ENCODE measurements at places on chromosomes 11 and 22.

DNA sequence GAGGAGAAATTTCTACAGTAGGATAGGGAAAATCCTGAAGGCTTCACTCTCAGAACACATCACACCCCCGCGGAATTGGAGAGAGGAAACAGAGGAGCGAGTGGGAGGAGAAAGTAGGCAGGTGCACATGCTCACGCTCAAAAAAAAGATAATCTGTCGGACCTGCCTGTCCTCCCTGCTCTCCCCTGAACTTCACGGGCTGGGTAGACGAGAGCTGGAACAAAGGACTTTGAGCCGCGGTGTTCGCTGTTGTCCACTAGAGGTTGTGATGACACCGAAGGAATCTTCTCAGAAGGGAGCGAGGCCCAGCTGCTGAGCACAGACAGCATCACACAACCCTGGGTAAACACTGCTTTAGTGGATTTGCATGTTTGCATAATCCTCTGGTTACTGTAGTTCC, 5.0 kb downstream of the SEZ6L start:
- peak; percentile 79 for DNase-seq

DNA sequence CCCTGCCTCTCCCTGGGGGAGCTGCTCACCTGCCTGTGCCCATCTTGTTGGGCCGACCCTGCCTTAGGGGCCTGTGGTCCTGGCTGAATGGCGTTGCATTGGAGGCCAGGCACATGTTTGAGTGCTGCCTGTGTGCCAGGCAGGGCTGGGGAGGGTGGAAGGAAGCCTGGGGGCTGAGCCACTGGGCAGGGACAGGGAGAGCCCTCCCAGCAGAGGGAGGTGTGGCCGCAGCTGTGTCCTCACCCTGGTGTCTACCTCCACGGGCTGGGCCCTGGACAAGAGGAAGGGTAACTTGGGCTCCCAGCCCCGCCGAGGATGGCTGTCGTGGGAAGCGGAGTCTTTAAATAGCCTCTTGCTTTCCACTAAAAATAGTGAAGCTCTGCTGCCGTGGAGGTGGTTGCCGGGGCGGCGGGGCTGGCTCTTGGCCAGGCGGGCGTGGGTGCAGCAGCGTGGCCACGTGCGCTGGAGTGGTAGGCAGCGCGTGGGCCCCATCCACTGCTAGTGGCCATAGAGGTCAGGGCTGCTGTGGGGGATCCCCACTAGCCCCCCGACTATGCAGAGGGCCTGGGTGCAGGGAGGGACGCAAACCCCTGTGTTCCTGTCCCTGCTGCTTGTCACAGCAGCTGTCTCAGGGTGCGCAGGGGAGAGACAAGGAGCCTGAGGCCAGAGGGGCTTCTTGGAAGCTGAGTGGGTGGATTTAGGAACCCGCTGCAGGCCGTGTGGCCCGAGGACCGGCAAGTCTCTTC, 6.2 kb downstream of the ZDHHC8 start:
- no peak for DNase-seq

- peak; percentile 73 for DNase-seq
Measured at GRCh38 chr11:66069715-66070603, at the start of gene PACS1. PACS1 (plus strand) TSS chr11:66070272; CDS start chr11:66070487, 215 bp downstream.

GRCh38 chr22:20572132-20572802, 64.9 kb downstream of the MED15 start:
- DNase-seq: no peak

DNA sequence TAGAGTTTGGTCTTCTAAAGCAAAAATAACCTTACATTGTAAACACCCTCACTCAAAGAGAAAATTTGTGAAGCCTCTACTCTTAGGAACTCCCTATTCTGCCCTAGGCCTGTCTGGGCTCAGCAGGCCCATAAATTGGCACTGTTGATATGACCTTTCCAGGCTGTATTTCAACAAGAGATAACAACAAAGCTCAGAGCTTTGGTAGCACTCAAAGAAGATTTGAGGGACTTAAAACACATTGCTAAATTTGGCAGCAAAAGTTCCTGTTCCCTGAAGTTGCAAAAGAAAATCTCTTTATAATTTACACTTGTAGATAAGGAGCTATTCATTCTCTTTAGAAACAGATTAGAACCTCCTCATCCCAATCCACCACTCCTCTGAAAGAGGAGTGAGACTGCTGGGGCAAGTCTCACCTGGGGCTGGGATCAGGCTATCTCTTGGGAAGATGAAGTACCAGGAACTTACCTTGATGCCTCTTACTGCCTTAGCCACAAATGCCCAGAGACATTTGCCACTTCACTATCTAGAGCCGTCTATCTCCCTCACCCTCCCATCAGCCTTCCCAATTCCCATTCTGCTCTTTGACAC, 110.4 kb upstream of the AKIP1 start:
- no peak for DNase-seq

DNA sequence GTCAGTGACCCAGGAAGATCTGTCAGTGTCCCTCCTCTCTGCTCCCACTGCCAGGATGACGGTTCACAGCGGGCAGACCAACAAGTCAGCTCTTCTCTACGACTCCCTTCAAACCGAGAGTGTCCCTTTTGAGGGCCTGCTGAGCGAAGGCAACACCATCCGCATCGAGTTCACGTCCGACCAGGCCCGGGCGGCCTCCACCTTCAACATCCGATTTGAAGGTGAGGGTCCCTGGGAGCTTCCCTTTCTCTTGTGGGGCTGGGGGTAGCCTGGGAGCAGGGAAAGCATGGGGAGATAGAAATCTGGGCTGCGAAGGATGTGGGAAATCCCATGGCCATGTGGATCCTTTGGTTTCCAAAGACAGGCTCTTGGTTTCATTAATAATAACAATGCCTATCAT, 118.4 kb upstream of the ASPHD2 start:
- no peak for DNase-seq

GRCh38 chr11:78426845-78427244, 9.2 kb upstream of the GAB2 start:
- DNase-seq: no peak

DNA sequence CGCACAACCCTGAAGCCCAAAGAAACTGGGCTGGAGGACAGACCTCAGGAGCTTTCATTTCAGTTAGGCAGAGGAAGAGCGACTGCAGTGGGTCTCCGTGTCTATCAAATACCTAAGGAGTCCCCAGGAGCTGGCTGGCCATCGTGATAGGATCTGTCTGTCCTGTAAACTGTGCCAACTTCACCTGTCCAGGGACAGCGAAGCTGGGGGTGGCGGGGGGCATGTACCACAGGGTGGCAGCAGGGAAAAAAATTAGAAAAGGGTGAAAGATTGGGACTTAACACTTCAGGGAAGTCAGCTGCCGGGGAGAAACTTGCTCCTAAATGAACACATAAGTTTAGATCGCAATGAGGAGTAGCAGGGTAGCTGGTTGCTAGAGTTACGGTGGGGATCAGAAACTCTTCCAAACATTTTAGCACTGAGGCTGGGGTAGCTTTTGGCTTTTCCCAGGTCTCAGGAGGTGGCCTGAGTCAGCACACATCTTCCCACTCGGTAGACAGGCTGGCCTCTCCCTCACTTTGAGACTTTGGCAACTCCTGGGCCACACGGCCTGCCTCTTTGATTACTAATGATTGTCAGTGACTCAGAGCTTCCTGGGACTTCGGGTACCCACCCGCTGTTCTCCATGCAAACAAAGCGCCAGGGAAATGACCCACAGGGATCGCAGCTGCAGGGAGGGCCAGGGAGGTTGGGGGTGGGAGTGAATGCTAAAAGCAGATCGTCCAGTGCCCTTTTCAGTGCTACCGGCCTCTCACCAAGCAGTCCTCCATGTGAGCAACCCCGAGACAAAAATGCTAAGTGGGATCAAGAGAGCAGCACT, 2.9 kb upstream of the MTFP1 start:
- peak; percentile 76 for DNase-seq

GRCh38 chr11:94303966-94304958, at the start of gene IZUMO1R:
IZUMO1R (plus strand) TSS chr11:94304580; CDS start chr11:94305637, 1,057 bp downstream.
- no peak for DNase-seq

DNA sequence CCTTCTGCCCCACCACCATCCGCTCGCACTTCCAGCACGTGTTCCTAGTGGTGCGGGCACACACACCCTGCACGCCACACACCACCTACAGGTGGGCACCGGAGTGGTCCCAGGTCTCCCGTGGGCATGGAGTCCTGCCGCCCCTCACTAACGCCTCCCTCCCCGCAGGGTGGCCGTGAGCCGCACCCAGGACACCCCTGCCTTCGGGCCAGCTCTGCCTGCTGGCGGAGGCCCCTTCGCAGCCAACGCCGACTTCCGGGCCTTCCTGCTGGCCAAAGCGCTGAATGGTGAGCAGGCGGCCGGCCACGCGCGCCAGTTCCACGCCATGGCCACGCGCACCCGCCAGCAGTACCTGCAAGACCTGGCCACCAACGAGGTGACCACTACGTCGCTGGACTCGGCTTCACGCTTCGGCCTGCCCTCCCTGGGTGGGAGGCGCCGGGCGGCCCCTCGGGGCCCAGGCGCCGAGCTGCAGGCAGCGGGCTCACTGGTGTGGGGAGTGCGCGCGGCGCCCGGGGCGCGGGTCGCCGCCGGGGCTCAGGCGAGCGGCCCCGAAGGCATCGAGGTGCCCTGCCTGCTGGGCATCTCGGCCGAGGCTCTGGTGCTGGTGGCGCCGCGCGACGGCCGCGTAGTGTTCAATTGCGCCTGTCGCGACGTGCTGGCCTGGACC, 8.5 kb downstream of the SIPA1 start:
- DNase-seq: no peak

GRCh38 chr22:49999946-50000586, 12.5 kb downstream of the IL17REL start:
- no peak for DNase-seq

DNA sequence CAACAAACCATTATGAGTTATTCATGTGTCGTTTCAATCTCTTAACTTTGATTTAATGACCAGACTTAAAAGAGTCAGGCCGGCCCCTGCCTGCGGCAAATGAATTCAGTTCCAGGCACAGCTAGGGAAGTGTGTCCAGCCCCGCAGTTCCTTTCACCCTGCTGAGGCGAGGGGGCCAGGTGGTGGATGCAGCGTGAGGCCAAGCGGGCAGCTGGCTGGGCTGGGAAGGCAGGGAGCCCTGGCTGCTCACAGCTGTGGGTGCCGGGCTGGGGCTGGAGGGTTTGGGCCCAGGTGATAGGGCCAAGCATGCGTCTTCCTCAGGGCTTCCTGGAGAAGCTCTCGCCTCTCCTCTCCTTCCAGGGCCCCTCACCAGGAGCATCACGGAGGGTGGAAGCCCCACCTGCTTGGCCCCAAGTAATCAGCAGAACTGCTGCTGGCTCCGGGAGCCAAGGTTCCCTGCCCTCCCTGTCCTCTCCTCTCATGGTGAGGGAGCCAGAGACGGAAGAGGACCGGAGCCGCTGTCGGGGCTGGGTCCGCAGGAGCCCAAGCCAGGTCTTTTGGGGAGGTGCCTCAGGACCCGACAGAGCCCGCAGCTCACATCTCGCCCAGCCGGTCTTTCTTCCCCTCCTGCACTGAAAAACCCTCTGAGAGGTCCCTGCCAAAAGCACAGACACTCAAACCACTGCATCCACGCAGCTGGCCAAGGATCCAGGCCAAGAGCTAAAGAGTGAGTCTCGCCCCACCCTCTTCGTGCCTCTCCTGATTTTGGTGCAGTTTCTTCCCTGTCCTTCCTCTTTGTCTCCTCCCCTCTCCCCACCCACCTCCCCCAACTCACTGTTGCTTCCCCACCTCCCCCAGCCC, 97.0 kb downstream of the ST3GAL4 start:
- peak; percentile 43 for DNase-seq

- DNase-seq: no peak
Measured at GRCh38 chr11:64544616-64545296, 46.3 kb upstream of the SLC22A12 start.

DNA sequence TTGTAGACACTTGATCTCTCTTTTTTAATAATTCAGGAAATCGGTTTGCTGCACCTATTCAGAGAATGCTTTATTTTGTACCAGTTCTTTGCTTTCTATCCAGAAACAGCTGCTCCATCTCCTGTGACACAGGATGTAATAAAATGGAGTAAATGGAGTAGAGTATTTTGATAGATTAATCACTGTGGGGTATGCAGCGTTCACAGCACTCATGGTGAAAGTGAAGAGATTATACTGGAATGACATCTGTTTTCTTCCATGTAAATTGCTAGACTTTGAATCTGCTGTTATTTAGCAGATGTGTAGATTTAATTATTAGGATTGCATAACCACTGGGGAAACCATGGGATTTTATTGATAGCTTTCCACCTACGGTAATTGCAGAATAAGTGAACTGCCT, 227.3 kb upstream of the ARHGAP42 start:
- DNase-seq: no peak

GRCh38 chr11:3220521-3221407, 2.2 kb upstream of the MRGPRG start:
- DNase-seq: peak; percentile 26

GRCh38 chr11:1819074-1819473, 15.7 kb upstream of the SYT8 start:
- DNase-seq: no peak

DNA sequence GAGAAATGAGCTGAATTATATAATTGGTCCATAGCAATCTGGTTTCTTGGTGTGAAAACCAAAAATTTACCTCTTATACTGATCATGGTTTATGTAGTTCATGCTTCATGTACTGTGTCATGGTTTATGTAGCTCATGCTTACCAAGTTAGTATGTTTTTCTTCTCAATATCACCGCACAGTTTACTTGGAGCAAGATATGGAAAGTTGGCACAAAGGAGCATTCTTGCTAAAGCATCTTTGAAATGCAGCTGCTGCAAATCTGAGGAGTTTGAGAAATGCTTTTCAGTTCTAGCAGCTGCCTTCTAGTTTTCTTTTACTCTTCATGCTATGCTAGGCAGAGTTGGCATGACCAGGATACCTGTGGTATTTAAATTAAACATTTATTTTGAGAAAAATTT, 4.5 kb downstream of the OR10G7 start:
- no peak for DNase-seq

- DNase-seq: no peak
Measured at GRCh38 chr22:27571463-27572277, 229.9 kb downstream of the MN1 start.

- no peak for DNase-seq
Measured at GRCh38 chr11:129686269-129686668, 129.4 kb upstream of the TMEM45B start.

GRCh38 chr22:44604455-44604854, 97.5 kb upstream of the PRR5 start:
- no peak for DNase-seq

DNA sequence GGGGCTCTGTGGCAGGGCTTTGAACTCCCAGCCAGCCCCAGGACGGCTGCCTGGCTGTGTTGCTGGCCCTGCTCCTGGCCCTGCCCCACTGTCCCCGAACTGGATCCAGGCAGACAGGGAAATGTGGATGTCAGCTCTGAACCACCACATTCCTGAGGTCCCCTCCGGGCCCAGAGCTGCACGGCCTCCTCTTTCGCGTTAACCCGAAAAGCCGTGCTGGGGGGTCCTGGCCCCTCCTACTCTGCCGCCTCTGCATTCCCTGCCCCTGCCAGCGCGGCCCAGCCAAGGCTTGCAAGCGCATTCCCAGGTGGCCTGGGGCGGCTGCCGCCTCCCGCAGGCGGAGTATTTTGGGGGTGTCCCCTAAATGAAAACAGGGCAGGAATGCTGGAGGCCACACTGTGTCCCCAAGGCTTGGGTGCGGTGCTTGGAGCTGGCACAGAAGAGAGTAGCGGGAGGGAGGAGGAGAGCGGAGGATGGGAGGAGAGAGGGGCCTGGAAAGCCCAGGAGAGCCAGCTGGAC, 5.4 kb downstream of the LINC01488 start:
- no peak for DNase-seq

- no peak for DNase-seq
Measured at GRCh38 chr22:25540908-25541660, 23.4 kb upstream of the GRK3 start.

All from H9 (cell line).